ENCODE measurements at places on chromosomes 4 and X. TPM values are rescaled to one million over a fixed set of nuclear protein-coding genes. Genes with fewer than 3 reads are reported as not detected.
A peak's percentile ranks its signal among the peaks of the same experiment; 100 is the strongest.

GRCh38 chr4:117154251-117154650 is 68.9 kb upstream of the TRAM1L1 start:
- DNase-seq = no peak

Gene SCD5
- total RNA-seq = 4.4 TPM

DNA sequence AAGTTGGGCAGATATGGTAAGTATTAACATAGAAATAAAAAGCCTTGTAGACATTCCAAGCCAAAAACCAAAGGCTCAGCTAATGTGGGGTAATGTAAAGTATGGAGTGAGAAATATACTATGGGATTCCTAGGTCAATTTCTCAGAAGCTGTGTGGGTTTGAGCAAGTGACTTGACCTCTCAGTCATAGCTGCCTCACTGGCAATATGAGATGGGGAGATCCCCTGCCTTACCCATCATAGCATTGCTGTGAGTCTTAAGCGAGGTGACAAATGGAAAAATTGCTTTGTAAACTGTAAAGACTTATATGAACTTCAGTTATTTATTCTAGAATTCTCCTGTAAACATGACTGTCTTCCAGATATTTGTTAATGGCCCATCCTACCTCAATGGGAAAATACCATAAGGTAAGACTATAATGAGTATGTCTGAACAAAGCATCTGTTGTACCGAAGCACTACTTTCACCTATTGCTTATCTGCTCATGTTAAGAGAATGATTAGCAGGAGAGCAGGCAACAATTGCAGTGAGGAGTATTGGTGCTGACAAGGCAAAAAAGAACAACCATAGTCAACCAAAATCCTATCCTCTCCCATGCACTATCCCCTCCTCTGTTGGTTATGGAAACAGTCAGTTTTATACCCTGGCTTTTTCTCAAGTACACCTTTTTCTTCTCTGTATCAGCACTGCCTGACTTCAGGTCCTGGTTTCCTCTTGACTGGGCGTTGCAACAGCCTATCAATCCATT is 44.1 kb upstream of the TRPC3 start:
- no peak for DNase-seq

Gene ADGRL3
- not detected for total RNA-seq

DNA sequence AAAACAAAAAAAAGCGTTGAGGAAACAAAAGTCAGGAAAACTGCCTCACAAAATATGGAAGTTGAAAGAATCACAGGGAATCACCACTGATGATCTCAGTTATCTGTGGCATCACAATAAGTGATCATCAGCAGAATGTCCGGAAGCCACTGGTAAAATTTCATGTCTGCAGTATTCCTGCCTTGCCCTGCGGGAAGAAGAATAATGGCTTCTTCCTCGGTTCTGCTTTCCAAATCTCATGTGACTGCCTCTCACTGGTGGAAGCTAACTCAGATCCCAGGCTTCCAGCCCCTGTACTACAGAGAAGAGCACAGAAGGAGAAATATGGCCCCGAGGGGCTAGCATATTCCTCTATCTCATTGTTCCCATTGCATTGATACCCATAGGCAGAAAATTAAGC is 12.7 kb upstream of the ZNF330 start:
- no peak for DNase-seq

DNA sequence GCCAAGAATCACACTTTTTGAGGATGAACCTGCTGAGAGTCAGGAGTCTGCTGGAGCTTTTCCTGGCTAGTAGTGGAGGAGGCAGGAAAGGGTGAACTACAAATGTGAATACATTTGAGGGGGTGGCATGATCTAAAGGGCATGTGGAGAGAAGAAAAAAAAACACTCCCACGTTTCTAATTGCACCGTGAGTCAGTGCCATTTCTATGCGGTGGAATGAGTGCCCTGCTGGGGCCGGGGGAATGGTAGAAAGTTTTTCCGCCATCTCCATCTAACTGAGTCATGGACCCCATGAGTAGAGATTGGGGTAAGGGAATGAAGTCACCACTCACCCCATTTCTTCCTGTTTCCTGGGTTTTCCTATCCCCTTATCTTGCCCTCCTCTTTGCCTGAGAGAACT is 19.8 kb downstream of the BEX3 start:
- DNase-seq = no peak

DNA sequence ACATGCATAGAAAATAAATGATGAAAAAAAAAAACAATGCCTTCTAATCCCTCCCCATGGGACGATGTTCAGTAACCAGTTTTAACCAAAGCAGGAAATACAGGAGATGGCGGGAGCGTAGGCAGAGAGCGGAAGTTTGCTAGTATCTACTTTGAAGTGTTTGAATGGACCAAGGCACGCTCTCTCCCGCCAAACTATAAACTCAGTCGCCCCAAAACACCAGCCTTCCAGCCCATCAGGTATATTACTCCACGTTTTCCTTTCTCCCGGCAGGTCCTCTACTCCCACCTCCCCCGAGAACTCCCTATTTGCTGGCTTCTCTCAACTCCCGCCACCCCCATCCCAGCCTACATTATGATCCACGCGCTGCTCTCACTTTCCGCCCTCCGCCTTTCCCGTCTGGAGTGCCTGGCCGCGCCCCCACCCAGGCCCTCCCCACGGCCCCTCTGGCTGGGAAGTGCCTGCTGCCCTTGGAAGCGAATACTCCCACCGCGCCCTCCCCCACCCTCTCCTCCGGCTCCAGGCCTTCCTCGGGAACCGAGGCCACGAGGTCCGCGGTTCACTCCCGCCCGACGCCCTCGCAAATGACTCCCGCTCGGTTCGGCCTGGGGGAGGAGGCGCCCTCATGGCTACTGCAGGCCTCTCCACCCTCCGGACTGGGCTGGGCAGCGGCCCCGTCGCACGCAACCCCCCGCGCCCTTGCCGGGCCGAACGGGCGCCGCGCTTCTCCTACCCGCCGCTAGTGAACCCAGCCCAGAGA is 723 bp downstream of the DHX15 start:
- peak; percentile 69 for DNase-seq

- no peak for DNase-seq
These were observed 678 bp downstream of the BMP3 start for GRCh38 chr4:81030981-81031791.

Data from Caki2 (cell line).